ENCODE measurements at places on chromosomes 5 and 9.

- DNase-seq: no peak
Observed at GRCh38 chr5:169808118-169808581, 171.1 kb downstream of the DOCK2 start.

- no peak for DNase-seq
Observed at GRCh38 chr5:150590979-150591695, 49.3 kb upstream of the SYNPO start.

DNA sequence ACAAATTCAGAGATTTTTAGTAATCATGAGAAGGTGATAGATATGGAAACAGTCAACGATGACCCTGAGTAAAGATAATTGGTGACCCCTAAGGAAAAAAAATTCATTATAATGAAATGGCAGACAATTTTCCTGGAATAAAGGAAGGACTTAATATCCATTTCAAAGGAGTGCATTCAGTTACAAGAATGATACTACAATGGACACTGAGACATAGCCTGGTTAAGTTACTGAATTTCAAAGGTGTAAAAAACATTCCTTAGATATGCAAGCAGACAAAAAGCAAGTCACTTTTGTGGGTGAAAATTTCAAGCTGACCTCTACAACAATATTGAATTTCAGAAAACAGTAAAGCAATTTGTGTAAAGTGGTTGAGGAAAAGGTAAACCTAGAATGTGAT is 1012.5 kb upstream of the SEMA6A start:
- no peak for DNase-seq

DNA sequence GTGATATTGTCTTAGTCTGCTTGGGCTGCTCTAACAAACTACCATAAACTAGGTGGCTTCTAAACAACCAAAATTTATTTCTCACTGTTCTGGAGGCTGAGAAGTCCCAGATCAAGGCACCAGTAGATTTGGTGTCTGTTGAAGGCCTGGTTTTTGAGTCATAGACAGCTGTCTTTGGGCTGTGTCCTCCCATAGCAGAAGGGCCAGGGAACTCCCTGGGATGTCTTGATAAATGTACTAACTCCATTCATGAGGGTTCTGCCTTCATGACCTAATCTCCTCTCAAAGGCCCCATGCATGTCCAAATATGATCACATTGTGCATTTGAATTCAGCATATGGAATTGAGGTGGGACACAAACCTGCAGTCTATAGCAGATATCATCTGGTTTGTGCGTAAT is 121.2 kb downstream of the CHSY3 start:
- DNase-seq: no peak

Measured in NCI-H2107 (cell line).